CD4-positive, alpha-beta T cell treated with Interleukin-4 for 4 hours (primary cell): ENCODE measurements at places on chromosomes 4 and X.

- no peak for DNase-seq
These were observed 174.7 kb downstream of the UGT8 start for GRCh38 chr4:114773339-114773738.

GRCh38 chr4:109434007-109434971, 674 bp downstream of the SEC24B start:
- DNase-seq: peak; percentile 8

DNA sequence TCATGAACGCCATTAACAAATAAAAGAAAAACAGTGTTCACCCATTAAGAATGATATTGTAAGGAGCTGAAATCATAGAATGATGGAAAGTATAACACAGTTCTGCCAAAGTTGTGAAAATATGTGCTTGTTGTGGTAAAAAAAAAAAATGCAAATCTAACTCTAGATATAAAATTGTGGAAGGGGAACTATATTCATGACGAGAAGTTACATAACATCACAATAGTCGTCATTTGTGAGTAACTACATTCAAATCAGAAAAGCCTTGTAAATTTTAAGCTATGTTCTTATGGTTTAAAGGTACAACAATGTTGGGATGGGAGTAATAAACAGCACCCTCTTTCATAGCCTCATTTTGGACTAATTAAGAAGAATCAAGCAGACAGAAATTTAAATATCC, 57.6 kb upstream of the PRDM8 start:
- no peak for DNase-seq

- no peak for DNase-seq
These were observed 534.3 kb downstream of the ADGRL3 start for GRCh38 chr4:61734409-61734808.

GRCh38 chrX:37388413-37388812, 39.2 kb downstream of the PRRG1 start:
- no peak for DNase-seq

- no peak for DNase-seq
These were observed 88.8 kb downstream of the DGKK start for GRCh38 chrX:50381729-50382415.

GRCh38 chrX:154918060-154918483, 31.9 kb downstream of the F8A1 start:
- peak; percentile 20 for DNase-seq

- no peak for DNase-seq
These were observed 157.8 kb downstream of the ANTXR2 start for GRCh38 chr4:79915246-79915645.

GRCh38 chrX:115372152-115372551, 82.6 kb downstream of the LUZP4 start:
- no peak for DNase-seq

DNA sequence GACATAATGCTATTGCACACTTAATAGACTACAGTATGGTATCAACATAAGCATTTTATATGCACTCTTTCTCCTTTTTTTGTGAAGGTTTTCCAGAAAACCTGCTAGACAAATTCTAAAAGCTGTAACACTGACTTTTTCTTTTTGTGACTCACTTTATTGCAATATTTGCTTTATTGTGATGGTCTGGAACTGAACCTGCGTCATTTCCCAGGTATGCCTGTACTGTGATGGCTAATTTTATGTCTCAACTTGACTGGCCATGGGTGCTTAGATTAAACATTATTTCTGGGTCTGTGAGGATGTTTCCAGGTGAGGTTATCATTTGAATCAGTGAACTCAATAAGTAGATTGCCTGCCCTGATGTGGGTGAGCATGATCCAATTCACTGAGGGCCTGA, 35.5 kb upstream of the LAMP2 start:
- DNase-seq: no peak

DNA sequence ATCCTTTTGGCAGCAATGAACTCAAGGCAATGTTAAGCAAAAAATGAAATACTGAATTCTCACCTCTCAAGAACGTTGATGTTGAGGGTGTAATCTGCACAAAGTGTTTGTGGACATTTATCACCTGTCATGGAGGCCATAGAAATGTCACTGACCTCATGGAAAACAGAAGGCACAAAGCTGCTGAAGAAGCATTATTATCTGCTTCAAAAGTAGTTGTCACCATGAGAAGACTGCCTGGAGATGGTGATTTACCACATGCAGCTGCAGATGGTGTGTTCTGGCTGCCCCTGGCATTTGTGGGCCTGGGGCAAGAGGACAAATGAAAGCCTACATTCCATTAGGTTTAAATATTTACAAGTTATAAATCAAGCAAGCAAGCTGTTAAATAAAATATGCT, 116.8 kb upstream of the RPS6KA3 start:
- no peak for DNase-seq

DNA sequence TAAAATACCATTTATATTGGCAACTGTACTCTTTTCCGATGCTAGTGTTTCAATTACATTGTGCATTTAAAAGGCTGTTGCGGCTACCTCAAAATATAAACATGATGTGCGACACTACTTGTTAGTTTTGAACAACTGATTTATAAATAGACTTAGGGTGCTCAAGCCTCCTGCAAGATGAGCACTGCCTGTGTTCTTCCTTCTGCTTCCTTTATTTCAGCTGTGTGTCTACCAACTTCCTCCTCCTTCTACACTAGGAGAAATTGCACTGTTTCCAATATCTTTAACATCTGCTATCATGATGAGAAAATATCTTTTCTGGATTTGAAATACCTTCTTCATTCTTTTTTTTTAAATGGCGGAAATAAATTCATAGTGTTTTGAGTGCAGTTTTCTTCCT, 24.0 kb downstream of the TET2 start:
- no peak for DNase-seq

- no peak for DNase-seq
These were observed 3.3 kb downstream of the COL4A5 start for GRCh38 chrX:108442901-108443464.

- DNase-seq: no peak
These were observed 66.3 kb downstream of the DCUN1D4 start for GRCh38 chr4:51909236-51909703.

DNA sequence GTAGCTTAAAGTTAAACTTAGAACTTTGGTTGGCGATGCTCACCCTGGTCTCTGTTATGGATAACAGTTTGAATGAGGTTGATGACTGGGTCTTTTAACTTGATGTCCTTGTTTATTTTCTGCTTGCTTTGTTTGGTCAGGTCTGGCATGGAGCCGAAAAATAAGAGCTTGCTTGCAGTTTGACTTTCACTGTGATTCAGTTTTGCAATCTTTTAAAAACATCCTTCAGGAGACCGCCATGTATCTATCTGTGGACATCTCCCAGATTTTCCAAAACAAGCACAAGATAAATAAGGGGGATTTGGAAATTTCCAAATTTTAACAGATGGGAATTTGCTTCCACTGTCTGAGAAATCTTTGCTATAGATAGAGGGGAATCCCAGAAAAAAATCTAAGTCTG, 246.7 kb downstream of the PALLD start:
- DNase-seq: no peak

GRCh38 chr4:83342476-83342875, 7.8 kb upstream of the HPSE start:
- no peak for DNase-seq

DNA sequence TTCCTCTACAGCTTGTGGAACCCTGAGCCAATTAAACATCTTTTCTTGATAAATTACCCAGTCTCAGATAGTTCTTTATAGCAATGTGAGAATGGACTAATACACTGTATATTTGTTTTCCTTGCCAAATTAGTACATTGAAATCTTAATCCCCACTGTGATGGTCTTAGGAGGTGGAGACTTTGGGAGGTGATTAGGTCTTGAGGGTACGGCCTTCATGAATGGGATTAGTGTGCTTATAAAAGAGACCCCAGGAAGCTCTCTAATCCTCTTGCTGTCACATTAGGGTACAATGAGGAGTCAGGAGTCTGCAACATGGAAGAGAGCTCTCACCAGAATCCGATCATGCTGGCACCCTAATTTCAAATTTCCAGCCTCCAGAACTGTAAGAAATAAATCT, 86.6 kb downstream of the TIGD2 start:
- no peak for DNase-seq

- no peak for DNase-seq
These were observed 2067.7 kb downstream of the ARAP2 start for GRCh38 chr4:34176609-34177008.

DNA sequence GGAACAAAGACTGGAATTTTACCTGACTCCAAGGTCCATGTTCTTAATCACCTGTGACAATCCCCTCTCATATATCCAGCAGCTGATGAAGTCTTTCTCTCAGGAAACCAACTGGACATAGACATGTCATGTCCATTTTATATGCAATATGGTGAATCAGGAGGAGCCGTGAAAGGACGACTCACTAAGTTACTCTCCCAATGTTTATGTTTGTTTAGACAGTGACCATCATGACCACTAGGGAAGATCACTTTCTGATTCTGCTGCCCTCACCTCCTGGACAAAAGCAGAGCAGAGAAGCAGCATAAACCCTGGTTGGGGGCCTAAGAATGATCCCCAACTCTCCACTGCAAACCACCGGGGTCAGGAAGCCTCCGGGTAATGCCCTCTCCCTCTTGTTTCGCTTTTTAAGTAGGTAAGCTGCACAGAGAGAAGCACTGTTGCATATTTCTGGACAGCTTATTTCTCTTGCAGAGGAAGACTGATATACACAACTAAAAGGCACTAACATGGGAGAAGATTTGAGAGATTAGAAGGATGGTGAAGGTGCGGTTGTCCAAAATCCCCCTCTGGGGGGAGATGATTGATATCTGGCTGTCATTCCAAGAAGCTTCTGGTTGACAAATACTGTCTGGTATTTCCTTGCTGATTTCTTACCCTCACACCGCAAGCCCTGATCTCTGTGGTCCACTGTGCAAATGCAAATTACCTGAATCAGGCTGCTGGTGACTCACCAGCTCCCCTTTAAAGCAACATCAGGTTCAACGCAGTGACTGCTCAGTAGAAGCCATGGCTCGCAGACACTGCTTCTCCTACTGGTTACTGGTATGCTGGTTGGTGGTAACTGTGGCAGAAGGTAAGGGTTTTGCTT, at the start of gene ODAPH:
ODAPH (plus strand) TSS at position 773 of the 871 bp plus-strand sequence; CDS start at position 790, 17 bp downstream.
- DNase-seq: peak; percentile 32

DNA sequence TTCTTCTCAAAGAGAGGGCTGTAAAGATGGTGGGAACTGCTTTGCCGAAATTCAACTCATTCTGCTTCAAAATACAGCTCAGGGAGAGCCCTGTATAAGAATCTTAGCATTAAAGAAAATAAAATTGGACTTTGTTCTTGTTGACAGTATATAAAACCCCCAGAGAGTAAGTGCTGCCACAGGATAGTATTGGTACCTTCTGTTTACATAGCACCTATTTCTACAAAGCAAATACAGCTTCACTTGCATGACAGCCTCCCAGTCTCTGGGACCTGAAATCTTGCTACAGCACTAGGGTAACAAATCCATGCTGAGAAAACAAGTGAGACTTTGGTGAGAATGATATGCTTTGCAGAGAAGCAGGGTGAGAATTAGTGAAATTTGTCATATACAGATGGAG, 428.6 kb downstream of the ADGRL3 start:
- DNase-seq: no peak

- DNase-seq: no peak
These were observed 31.6 kb upstream of the CT47C1 start for GRCh38 chrX:119041175-119041574.

- DNase-seq: no peak
These were observed 104.1 kb upstream of the GPRIN3 start for GRCh38 chr4:89411539-89412309.

DNA sequence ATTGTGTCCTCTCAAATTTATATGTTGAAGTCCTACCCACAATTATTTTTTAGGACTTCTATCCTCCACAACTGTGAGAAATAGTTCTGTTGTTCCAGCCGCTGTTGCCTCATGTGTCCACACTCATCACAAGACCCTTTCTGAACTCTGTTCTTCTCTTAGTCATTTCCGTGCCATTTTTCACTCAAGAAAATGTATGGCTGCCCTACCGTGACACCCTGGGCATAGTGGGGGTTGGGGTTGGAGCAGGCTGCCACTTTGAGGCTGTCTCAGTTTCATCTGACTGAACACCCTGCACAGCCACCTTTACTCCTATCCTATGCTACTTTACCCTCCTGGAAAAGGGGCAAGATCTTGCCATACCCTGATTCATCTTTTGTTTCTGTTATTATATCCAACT, 319.1 kb downstream of the TENM3 start:
- DNase-seq: no peak

- no peak for DNase-seq
These were observed 125.3 kb upstream of the CLNK start for GRCh38 chr4:10809905-10810304.

DNA sequence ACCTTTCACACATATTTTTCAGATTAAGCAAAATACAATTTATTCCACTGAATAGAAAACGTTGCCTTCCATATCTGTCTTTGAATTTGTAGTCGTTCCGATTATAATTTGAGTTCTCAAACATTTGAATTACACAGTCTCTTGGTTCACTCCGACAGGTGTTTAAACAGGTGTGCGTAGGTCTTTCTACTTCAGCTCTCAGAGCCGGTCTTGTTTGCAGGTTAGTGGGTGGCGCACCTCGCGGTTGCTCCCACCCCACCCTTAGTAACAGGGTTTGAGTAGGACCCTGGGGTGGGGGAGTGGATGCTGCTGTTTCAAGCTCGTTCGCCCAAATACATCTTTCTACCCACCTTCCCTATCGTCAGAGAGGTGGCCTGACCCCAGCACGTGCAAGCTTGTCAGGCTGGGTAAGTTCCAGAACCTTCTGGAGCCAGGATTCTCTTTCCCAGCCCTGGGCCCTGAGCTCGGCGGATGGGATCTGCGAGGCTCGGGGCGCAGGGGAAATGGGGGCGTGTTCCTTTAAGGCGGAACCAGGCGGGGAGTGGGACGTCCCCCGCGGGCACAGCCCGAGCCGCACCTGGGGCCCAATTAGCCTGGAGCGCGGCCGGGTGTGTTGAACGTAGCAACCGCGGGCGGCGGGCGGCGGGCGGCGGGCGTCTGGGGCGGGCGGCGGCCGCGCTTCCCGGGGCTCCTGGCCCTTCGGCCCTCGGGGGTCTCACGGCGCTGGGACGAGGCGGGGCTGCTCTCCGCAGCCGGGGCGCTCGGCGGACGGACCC, at the start of gene FAM149A:
FAM149A (plus strand) TSS at position 591 of the 776 bp plus-strand sequence.
- DNase-seq: peak; percentile 15

- DNase-seq: no peak
These were observed 83.3 kb downstream of the SLC7A11 start for GRCh38 chr4:138158746-138159297.

- no peak for DNase-seq
These were observed 60.6 kb upstream of the CFAP47 start for GRCh38 chrX:35858906-35859305.

DNA sequence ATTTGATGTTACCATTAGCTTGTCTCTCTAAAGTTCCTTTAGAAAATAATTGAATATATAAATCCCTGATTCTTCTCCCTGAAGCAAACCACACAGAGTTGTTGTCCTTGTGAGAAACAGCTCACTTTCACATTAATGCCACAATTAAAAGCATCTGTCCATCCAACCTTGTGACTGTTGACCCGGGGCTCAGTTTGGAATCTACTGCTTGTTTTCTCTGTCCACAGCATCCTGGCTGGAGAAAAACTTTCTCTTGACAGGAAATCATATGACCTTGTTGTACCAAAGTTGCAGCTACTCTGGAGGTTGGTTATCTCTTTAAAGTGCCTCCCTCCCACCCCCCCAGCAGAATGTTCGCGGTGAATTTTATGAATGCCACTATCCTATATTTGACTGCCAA, 3.1 kb downstream of the PRKG2 start:
- DNase-seq: no peak

GRCh38 chrX:1202251-1202650, 10.2 kb downstream of the CRLF2 start:
- no peak for DNase-seq

- no peak for DNase-seq
These were observed 95.6 kb downstream of the TMA16 start for GRCh38 chr4:163590103-163590502.

- DNase-seq: no peak
These were observed 310.0 kb downstream of the ARHGAP24 start for GRCh38 chr4:85784947-85785346.
